Stimulated activated naive CD4-positive, alpha-beta T cell (primary cell): ENCODE measurements at places on chromosomes 1 and 21.

GRCh38 chr1:4657960-4658541, 3.6 kb downstream of the AJAP1 start:
- no peak for DNase-seq

- no peak for DNase-seq
These were observed 27.1 kb upstream of the ERO1B start for GRCh38 chr1:236308827-236309226.

- peak; percentile 87 for DNase-seq
These were observed at the start of gene DSTYK for GRCh38 chr1:205211169-205211838. DSTYK (minus strand) TSS chr1:205211702; CDS start chr1:205211535, 167 bp downstream.

DNA sequence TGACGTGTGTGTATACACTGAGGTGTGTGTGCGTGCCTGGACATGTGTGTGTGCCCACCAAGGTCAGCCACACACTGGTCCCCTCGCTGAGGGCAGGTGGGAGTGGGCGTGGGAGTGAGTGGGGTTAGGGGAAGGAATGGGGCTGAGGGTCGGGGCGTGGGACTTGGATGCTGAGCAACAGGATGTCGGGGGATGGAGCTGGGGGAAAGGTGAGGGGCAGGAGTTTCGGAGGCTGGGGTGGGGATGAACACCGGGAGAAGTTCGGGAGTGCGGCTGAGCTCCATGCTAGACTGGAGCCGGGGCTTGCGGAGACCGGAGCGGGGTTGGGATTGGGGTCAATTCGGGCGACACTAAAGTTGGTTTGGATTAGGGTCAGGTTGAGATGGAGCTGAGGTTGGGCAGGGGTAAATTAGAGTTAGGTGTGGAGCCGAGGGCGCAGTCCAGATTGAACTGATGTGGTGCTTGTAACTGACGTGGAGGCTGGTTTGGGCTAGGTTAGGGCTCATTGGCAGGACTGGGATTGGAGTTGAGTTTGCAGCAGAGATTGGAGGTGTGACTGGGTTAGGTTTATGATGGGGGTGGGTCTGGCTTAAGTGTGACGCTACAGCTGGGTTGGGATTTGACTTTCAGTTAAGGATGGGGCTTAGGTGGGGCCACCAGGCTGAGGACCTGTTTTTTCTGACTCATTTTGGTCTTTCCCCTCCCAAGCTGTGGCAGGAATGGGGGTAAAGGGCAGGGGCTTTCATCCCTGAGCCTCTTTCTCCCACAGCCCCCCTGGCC, 3.3 kb upstream of the GUCA2A start:
- no peak for DNase-seq

GRCh38 chr1:2627746-2628145, 5.1 kb downstream of the MMEL1 start:
- no peak for DNase-seq

GRCh38 chr1:36864823-36865601, 169.3 kb downstream of the GRIK3 start:
- DNase-seq, result no peak

- DNase-seq, result no peak
These were observed 65.8 kb downstream of the TRIM11 start for GRCh38 chr1:228340686-228341449.

DNA sequence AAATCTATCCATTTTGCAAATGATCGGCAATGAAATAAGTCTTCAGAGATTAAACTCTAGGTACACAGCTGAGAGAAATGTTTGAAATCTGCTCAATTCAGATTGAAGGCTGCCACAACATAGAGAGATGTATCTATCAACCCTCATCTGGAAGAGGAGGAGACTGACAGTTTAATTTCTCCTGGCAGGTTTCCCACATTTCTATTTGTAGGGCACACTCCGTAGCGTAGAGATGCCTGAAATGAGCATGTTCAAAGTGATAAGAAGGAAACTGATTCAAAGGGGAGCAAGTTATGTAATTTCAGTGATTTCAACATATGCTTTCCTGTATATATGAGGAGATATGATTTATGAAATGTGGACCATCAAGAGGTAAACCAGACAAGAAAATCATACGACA, 44.1 kb downstream of the NIBAN1 start:
- no peak for DNase-seq

DNA sequence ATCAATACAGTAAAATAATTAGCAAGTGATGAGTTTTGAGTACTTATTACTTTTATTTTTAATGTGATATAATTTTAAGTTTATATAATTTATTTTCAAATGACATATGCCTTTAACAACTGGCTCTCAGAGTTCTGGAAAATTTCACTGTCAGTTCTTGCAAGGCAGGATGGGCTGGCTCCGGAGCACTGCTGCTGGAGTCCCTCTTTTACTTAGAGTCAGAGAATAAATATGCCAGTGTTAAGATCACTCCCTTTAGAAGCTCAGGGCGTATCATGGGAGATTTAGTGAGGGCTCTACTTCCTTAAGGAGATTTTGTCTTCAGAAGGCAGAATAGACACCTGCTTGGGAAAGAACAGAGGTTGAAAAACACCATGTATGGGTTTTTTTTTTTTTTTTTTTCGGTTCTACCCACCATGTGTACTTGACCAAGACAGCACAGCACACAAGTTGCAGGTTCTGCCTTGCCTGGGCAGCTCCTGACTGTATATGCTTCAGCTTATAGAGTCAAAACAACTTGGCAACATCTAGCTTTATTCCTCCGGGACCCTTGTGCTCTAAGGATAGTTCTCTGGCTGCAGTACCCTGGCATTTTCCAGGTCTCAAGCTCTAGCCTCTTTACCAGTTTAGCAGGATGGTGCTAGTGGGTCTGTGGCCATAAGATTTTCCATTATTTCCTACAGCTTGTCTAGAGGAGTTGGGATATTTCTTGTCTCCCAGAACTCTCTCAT, 29.7 kb upstream of the FMOD start:
- DNase-seq, result no peak

DNA sequence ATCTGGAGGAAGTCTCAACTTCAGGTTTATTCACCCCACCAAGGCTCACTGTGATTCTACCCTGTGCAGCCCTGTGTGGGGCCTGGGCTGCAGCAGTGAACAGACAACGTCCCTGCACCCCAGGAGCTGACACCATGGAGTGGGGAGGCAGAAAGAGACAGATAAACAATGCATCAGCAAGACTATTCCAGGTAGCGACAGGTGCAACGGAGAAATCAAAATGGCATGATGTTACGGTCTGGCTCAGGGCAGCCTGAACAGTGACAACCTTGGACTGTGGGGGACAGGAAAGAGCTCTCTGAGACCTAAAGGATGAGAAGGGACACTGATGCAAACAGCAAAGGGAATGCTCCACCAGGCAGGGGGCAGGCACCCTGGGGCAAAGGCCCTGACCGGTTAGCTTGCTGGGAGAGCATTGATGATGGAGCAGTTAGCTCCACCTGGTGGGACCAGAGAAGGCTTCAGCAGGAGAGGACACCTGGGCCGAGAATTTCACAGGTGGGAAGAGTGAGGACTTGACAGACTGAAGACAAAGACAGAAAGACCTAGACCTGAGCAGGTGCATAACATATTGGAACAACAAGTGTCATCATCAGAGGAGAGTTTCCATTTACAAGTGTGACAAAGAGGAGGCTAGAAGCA, 589.9 kb downstream of the MATN1 start:
- DNase-seq, result no peak

DNA sequence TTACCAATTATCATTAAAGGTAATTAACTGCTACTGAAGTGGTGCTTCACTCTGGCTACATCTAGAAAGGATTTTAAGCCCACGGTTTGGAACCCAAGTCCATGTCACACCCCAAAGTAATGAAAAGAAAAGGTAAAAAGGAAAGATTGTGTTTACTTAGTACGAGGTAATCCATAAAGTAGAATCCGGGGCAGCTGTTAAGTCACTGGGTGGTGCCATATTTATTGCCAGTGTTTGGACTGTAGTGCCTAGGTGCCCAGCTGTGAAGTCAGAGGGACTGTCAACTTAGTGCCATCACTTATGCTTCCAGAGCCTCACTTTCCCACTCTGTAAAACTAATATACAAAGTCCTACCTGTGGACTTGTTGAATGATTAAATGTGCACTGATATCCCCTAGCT, 52.2 kb upstream of the GRHL3 start:
- no peak for DNase-seq

DNA sequence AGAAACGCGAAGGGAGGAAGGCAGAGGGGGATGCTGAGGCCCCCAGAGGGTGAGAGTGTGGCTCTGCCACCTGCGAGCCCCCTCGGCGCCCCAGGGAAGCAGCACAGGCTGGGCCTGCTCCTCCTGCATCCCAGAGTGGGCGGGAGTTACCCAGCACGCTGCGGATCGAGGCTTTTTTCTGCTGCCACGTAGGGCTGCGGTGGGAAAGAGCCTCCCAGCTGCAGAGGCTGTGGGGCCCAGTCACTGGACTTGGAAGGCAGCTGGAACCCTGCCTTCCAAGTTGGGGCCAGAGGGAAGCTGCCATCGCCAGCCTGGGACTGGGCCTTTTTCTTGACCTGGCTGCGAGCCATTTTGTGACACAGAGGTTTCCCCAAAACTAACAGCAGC, 2.3 kb upstream of the GRIK3 start:
- DNase-seq, result no peak

- no peak for DNase-seq
These were observed 183.4 kb downstream of the ZNF281 start for GRCh38 chr1:200226268-200226968.

GRCh38 chr1:22038036-22038435, 14.5 kb upstream of the CDC42 start:
- no peak for DNase-seq

DNA sequence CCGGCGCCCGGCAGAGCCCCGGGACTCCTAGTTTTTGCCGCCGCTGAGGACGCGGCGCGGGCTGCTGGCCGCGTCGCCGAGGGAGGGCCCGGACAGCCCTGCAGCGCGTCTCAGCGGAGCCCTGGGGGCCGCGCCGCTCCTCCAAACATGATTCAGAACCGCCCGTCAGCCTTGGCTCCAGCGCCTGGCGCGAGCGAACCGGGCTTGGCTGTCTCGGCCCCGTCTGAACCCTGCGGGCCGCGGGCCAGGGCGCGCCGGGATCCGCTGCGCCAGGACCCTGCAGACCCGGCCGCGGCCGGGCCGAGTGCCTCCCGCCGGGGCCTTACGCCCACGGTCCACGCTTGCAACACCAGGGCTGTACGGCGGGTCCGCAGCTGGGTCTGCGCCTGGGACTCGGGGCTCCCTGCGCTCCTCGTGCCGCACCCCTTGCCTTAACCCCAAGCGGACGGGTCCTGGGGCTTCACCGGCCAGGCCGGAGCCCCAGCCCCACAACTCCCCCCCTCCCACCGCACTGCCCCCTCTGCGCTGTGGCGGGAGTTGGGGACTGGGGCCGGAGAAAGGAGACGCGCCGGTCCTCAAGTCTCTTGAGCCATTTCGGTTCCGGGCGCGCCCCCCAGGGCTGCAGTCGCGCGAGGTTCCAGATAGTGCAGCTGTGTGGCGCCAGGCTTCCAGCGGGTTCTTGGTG, 48.4 kb upstream of the CD34 start:
- no peak for DNase-seq

- DNase-seq, result no peak
These were observed 142.8 kb downstream of the ETS2 start for GRCh38 chr21:38948377-38949069.

DNA sequence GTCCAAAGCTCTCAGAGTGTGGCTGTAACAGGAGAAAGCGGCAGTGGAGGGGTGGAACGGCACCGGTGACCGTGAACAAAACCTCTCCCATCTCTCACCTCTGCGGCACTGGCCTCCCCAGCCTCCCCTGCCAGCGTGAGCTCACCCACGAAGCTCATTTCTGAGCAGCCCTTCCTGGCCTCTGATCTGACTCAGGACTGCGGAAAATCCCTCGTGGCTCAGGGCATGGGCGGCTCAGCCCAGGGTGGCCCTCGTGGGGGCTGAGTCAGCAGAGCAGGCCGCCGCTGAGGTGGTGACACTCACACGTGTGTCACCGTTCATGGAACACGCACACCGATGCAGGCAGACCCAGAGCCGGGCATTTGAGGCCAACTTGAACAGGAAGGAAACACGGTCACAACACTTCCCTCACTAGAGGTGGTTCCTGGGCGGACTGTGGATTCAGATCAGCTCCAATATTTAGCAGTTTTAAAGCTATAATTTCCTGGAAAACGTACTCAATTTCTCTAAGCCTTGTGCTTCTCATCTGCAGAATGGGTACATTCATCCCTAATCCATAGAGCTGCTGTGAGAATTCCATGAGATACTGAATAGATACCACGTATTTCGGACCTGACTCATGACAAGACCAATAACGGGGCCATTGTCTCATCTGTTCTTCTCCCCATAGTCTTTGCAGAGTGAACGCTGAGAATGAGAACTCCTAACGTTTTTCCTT, 115.0 kb upstream of the TMPRSS2 start:
- no peak for DNase-seq

DNA sequence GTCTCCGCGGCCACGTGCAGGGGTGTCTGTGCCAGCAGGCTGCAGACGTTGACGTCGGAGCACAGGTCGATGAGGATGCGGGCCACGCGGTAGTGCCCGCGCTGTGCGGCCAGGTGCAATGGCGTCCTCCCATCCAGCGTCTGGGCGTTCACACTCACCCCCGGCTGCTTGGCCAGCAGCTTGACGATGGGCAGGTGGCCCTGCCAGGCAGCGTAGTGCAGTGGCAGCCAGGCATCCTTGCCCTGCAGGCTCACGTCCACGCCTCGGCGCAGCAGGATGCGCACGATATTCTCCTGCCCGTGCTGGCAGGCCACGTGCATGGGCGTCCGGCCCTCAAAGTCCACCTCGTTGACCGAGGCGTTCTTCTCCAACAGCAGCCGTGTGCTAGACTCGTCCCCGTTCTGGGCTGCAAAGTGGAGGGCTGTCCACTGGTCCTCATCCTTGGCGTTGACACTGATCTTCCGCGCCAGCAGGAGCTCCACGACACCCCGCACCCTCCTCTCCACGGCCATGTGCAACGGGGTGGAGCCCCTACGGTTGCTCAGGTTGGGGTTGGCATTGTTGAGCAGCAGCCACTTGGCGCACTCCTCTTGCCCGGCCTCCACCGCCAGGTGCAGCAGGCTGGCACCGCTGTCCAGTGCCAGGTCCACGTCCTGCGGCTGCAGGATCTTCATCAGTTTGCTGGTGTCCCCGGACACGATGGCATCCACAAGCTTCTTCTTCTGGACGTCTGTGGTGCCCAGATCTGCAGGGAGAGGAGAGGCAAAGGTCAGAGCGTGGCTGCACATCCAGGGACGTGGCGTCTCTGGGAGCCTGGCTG, 25.4 kb downstream of the RIPK4 start:
- DNase-seq, result no peak

DNA sequence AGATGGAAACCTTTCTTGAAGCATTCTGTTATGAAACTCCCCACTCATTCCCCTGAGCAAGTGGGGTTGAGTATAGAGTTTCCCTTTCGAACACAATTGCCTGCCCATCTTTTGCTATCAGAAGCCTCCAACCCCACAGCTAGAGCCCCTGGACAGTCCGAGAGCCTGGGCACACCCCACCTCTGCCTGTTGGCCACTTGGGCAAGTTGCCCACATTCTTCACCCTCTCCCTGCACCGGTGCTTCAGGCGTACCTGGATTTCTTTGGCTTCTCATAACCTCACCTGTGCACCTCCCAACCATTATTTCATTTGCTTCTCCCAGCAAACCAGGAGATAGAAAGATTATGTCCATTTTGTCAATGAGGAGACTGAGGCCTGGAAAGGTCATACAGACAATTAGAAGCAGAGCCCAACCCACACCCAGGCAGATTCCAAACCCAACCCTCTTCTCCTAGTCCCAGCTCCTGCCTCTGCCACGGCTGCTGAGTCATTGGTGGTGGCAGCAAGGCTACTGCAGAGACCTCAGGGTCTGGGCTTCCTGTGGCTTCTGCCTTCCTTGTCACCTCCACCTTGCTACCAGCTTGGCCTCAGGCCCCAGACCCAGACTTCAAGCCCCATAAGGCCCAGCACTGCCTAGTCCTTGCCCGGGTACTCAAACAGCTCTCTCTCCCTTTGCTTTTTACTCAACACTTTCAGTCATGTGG, 118.7 kb upstream of the ZBTB40 start:
- DNase-seq, result no peak
